ENCODE measurements at places on chromosomes 4 and X.

DNA sequence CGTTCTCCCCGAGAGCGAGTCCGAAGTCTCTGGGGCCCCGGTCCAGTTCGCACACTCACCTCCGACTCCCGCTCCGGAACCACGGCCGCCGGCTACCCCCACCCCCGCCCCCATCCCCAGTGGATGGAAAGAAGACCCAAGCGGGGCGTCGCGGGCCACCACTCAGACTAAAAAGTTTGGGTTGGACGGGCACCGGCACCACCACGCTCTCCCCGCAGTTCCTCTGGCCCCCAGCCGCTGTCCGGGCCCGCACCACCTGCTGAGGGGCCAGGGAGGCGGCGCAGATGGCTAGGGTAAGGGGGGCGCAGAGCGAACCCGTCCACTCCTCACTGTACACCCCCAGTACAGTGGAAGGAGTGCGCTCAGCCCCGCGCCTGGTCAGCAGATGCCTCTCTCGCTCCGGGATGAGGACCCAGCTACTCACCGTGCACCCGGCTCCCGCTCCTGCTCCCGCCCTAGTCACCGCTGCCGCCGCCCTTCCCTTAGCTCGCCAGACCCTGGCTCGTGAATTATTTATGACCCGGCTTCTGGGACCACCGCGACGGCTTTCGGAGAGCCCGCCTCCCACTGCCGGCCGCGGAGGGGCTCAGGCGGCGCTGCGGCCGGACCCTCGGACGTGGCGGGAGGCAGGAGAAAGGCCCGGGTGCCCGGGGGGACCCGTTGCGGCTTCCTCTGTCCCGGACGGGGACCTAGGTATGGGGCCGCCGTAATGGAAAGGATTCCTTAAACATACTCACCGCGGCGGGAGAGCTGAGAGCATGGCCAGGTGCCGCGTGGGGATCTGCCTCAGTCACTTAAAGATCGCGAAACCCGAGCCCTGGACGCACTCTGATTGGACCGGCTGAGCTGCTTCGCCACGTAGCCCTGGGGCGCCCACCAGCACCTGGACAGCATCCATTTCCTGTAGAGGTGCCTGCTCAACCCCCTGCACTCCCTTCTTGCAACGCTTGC is at the start of gene PROM1:
Gene PROM1 (minus strand): TSS at position 783 of the 951 bp plus-strand sequence. CDS start 8,117 bp downstream, outside the sequence.
- peak; percentile 34 for DNase-seq

- DNase-seq: no peak
These were observed 371.4 kb upstream of the AMOT start for GRCh38 chrX:113212052-113212451.

GRCh38 chrX:2658585-2659292 is 32.4 kb upstream of the CD99 start:
- DNase-seq: no peak

DNA sequence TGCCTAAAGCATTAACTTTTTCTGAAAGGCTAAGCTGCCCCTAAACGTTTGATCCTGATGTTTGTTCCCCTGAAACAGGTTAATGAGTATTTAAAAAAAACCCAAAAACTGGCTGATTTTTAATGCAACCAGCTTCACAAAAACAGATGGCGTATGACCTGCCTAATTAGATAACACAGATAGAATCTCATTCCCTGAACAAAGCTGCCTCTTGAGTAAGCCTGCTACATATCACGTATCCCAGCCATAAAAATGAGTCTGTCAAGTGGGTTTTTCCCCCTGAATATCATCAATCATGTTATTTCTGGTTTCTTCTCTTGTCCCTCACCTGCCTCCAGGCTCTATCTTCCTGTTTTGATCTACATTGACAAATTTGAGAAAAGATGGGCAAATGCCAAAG is 154.2 kb upstream of the FAM9B start:
- no peak for DNase-seq

DNA sequence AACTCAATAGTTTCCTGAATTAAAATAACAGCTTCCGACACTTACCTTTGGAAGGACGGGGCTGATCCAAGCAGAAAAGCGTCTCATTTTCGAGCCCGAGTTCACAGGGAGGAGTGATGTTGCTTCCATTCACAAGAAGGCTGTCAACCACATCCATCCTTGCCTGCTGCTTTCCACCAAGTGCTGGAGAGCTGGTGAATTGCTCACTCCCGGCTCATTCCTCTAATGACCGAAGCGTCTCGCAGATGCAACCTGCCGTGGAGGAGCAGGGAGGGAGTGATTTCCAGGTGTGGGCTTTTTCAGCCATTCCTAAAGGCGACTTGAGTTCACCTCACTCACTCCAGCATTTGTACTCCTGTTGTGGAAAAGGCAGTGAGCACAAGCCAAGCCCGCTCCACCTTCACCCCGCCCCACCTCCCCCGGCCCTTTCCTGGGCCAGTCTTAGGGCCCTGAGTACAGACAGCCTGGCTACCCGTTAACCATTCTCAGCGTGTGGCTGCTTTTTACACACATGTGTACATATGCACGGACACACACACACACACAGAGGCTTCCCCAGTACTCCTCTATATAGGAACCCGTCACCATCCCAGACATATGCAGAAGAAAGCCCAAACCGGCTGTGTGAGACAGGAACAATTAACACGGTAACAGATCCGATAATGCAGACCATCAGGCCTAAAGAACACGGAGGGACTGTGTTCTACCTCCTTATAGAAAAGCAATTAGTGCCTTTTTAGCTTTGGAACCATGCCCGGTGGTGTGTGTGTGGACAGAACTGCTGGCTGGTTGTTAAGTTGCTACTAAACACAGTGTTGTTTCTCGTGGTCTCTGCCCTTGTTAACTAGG is at the start of gene CCKAR:
Gene CCKAR (minus strand): TSS at position 374 of the 849 bp plus-strand sequence. CDS start 217 bp downstream, at position 157.
- DNase-seq: no peak

- no peak for DNase-seq
These were observed 56.9 kb downstream of the SMAD1 start for GRCh38 chr4:145538596-145538995.

DNA sequence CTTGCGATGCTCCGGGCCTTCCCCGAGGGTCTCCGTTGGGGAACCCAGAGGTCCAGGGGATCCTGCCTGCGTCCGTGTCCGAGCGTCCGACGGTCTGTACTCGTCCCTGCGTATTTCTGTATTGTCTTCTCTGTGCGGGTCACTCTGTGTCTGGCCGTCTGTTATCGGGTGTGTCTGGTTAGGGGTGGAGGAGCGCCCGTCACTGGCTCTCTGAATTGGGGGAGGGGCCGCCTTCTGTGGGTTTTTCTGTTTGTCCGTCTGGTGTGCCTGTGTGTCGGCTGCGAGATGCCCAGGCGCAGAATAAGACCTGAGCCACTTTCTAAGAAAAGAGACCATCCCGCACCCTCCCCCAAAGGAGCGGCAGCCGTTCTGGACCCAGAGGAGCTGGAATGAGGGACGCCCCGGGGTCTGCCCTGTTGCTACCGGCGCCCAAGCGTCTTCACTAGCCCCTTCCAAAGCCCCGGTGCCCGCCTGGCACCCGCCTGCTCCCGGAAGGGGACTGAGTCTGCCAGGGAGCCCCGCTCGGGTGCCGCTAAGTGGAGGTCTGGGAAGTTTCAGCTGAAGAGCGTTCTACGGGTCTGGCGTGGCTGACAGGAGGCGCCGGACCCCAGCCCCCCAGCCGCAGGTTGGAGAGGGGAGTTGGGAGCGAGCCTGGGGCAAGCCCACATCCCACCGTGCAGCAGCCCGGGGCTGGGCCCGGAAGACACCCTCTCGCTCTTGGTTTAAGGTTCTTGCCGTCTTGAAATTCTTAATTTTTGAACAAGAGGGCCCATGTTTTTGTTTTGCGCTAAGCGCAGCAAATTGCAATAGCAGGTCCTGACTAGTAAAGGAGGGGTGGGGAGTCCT is 1.0 kb upstream of the OTOP1 start:
- DNase-seq: no peak

GRCh38 chr4:77899607-77900006 is 37.0 kb downstream of the MRPL1 start:
- no peak for DNase-seq

DNA sequence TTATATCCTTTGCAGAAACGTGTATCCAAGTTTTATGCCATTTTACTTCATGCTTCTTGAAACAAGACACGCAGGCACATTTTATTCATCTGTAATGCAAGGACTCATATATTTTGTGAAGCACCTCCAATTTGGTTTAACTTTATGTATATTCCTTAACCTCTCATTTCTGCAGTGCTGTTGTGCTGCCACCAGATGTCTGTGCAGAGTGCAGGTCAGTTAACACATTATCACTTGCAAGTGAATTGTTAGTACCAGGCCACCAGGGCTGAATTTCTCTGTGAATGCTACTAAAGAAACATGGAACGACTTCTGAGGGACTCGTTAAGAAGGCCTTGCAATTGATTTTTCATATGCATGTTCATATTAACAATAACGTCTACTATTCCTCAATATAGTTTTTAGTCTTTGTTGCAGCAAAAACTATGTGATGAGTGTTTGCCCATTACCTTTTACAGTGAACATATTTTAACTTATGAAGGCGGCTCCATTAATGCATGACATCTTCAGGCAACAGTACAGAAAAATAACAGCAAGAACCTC is 770.3 kb downstream of the NLGN4X start:
- DNase-seq: no peak

GRCh38 chrX:110992611-110993010 is 103.4 kb upstream of the PAK3 start:
- peak; percentile 23 for DNase-seq

- peak; percentile 36 for DNase-seq
These were observed 265.9 kb downstream of the ADAMTS3 start for GRCh38 chr4:72302981-72303704.

DNA sequence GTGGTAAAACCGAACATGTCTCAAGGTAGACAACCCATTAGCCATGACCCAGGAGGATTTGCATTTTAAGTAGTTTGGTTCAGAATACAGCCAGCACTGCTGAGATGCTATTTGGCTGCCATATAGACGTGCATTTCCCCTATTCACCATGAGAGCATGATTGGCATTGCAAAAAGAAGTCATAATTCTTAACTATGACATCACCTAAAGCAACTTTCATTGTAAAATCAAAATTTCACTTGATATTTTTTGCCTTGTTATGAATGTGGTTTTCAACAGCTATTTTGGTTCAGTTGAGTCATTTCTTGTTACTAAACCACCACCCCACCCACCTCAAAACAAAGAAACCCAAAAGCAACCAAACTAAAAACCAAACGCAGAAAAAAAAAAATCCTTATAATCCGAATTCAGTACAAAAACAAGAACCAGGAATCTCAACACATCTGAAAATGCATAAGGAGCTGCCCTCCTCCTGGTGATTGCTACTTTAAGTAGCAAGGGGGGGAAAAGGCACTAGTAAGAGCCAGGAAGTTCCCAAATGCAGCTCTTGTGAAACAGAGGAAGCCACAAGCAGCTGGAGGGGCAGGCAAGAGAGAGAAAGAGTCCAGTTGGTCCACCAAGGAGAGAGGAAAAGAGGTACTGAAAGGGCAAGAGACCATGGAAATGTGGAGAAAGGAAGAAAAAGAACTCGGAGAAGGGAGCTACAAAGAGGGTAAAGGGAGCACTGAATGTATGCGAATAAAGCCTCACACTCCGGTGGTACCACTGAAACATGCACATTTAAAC is 3.1 kb downstream of the SLITRK4 start:
- no peak for DNase-seq

GRCh38 chrX:129041319-129041718 is 482.0 kb downstream of the SMARCA1 start:
- no peak for DNase-seq

- DNase-seq: no peak
These were observed 70.9 kb upstream of the STOX2 start for GRCh38 chr4:183834252-183834651.

- no peak for DNase-seq
These were observed 74.1 kb upstream of the FAM9B start for GRCh38 chrX:9108054-9108453.

DNA sequence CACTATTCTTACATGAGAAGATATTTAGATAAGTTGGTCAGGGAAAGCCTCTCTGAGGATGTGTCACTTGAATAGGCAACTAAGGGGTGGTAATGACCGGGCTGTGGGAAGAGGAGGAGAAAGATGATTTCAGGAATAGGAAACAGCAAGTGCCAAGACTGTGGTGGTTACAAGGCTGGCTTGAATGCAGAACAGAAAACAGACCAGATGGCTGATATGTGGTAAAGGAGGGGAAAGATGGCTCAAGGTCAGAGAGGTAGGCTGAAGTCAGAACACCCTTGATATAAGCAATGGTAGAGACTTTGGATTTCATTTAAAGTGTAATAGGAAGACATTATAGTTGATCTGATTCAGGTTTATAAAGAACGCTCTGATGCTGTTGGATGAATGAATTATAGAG is 15.0 kb downstream of the TLR7 start:
- no peak for DNase-seq
